ENCODE measurements at places on chromosomes 1 and 21. TPM values are rescaled to one million over a fixed set of nuclear protein-coding genes. Genes with fewer than 3 reads are reported as not detected.
A peak's percentile ranks its signal among the peaks of the same experiment; 100 is the strongest.

- H3K4me3 ChIP-seq = peak overlapping the region; percentile 44
- peak overlapping the region; percentile 33 for H3K27ac ChIP-seq
- no peaks in the 10 kb centered on the region for H3K27me3 ChIP-seq
These were observed 22.4 kb downstream of the STPG1 start for GRCh38 chr1:24390924-24391782.

GRCh38 chr1:234962340-234962989 is 166.2 kb downstream of the TOMM20 start:
- DNase-seq = peak; percentile 10
- peak overlapping the region; percentile 35 for H3K4me3 ChIP-seq
- H3K27me3 ChIP-seq = no peaks in the 10 kb centered on the region

Gene RBP7
- total RNA-seq = not detected

GRCh38 chr1:35809114-35810095 is 1.6 kb downstream of the AGO4 start:
- peak overlapping the region; percentile 64 for H3K27ac ChIP-seq
- no peak for DNase-seq
- peak overlapping the region; percentile 91 for H3K4me3 ChIP-seq

Gene PIGV
- total RNA-seq = 24.9 TPM

DNA sequence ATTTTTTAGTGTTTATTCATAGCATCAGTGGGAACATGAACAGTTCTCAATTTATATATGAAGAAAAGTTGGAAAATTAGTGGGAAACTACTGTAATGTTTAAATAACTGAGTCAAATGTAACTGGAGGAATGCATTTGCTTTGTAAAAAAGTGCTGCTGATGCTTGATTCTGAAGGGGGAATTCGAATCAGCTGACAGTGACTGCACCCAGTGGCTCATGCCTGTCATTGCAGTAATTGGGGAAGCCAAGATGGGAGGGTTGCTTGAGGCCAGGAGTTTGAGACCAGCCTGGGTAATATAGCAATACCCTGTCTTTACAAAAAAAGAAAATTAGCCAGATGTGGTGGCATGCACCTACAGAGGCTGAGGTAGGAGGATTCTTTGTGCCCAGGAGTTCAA is 398.4 kb downstream of the ZP4 start:
- no peaks in the 10 kb centered on the region for H3K27me3 ChIP-seq
- no peak overlapping the region for H3K27ac ChIP-seq
- H3K4me3 ChIP-seq = no peak overlapping the region
- no peaks in the 10 kb centered on the region for H3K4me1 ChIP-seq
- DNase-seq = no peak

- H3K27me3 ChIP-seq = peaks cover 3% of the 10 kb centered on the region
- DNase-seq = no peak
- H3K4me3 ChIP-seq = no peak within 1 kb of the TSS
- H3K4me1 ChIP-seq = peaks cover 6% of the 10 kb centered on the region
- H3K27ac ChIP-seq = no peak within 1 kb of the TSS
- no peaks in the 10 kb centered on the region for H3K36me3 ChIP-seq
These were observed at the start of gene RIPPLY3 for GRCh38 chr21:37006486-37007291. RIPPLY3 (plus strand) TSS chr21:37006702; CDS start chr21:37006773, 71 bp downstream.

Gene CFAP141
- not detected for total RNA-seq
